Endothelial cell (in vitro differentiated cells): ENCODE measurements at places on chromosomes 3 and 15.

DNA sequence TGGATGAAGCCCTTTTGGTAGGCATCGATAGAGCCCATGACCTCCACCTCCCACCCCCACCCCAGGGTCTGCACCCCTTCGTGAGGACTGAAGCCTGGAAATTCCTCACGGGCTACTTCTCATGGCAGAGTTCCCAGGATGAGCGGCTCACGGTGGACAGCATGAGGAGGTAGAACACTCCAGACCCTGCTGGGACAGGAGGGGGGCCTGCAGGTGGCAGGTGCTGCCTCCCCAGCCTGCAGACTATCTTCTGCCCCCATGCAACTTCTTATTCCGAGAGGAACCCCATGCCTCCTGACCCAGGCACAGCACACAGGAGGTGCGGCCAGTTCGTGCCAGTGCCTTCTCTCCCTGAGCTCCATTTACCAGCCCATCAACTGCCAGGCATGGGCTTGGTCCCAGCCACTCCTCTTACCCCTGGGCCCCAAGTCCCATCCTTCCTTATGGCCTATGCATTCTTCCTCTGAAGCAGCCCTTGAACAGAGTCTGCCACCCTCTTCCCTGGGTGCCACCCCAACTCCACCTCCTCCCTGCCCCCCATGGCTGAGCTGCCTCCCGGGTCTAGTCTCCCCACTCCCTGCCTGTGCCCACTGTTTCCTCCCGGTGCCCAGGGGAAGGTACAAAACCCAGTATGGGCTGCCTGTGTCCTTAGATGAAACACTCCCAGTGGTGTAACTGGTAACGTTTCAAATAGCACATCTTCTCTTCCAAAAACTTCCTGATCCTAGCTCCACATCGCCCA is 8.4 kb downstream of the TBC1D21 start:
- DNase-seq, result no peak

GRCh38 chr15:63918317-63918672 is 84.5 kb upstream of the HERC1 start:
- no peak for DNase-seq

- no peak for DNase-seq
These were observed 109.4 kb downstream of the LRTM1 start for GRCh38 chr3:54818486-54818885.

GRCh38 chr3:170164717-170165116 is 16.8 kb downstream of the PHC3 start:
- no peak for DNase-seq
